HepG2 (cell line): ENCODE measurements at places on chromosomes 7 and 10.

GRCh38 chr10:58241346-58241745, 26.3 kb downstream of the IPMK start:
- DNase-seq = no peak

GRCh38 chr10:43188702-43189101, 50.5 kb downstream of the CSGALNACT2 start:
- no peak for DNase-seq

GRCh38 chr10:86601956-86602602, 52.3 kb upstream of the OPN4 start:
- peak; percentile 63 for DNase-seq

DNA sequence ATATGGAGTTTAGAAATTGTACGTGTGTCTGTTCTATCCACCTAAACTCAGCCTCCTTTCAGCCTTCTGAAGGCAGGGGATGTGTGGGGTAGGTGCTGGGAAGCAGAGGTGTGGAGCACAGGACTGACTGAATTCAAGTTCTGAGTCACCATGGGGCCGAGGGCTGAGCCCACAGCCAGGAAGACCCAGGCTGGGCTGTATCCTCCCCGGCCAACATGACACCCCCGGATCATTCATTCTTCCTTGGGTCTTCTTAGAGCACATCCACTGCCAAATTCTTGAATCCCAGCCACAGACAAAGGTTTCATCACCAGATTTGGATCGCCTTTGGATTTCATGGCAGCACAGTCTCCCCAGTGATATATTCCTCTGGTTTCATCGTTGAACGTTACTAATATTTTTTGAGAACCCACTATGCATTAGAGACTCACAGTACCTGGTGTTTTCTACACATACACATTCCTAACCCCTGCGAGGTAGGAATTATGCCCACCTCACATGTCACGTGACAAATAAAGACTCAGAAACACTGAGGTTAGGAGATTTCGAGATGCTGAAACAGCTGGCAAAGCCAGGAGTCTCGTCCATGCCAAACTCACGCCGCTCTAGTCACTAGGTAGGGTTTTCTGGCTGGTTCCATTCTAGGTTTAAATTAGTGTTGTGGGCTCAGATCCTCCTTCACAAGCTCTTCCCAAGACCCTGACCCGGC, 26.9 kb downstream of the CCDC3 start:
- DNase-seq = no peak

DNA sequence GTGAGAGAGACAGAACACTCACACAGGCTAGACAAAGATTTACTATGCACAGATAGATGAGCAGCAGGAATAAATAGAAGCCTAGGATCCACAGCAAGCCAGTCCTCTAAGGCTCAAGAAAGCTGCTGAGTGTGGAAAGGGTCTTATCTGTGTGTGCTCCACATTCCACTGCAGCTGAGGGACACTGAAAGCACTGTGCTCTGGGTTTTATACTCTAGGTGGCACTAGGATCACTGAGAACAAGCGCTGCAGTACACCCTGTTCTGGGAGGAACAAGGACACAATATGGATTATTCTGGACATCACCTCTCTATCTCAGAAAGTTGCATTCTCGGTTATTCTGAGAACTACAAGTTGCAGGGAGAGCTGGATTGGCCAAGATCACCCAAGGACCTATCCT, 4.9 kb upstream of the KLHL7 start:
- peak; percentile 28 for DNase-seq

GRCh38 chr7:71974611-71975010, 437.5 kb downstream of the CALN1 start:
- no peak for DNase-seq

DNA sequence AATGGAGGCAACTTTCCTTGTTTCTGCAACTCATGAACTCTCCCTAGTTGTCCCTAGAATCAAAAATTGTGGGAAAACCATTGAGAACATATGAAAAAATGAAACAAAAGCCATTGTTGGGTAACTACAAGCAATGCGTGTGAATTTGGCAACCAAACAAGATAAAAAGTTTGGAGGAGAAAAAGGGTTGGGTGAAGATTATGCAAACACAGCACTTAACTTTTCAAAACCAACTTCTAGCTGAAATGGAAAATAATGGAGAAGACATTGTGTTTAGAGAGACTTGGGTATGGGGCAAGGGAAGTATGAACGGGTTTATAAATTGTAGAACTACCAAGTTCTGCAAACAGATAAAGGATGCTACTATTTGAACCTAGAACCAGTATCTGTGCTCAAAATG, 89.0 kb upstream of the SVIL start:
- DNase-seq = no peak

DNA sequence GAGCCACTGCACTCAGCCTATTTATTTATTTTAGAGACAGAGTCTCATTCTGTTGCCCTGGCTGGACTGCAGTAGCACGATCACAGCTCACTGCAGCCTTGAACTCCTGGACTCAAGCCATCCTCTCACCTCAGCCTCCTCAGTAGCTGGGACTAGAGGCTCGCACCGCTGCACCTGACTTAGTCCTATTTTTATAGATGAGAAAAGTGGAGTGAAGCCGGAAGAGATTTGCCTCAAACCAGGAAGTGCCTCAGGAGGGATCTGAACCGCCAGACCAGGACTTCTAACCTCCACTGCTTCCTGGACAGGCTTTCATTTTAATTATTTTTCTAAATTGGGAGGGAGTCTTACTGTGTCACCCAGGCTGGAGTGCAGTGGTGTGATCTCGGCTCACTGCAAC, 17.5 kb upstream of the CLIP2 start:
- DNase-seq = no peak

- DNase-seq = no peak
Observed at GRCh38 chr10:3173171-3173878, 743 bp upstream of the PITRM1 start.

- no peak for DNase-seq
Observed at GRCh38 chr7:14936554-14936953, 34.0 kb upstream of the DGKB start.

GRCh38 chr7:916291-916941, 38.1 kb downstream of the ADAP1 start:
- DNase-seq = no peak

DNA sequence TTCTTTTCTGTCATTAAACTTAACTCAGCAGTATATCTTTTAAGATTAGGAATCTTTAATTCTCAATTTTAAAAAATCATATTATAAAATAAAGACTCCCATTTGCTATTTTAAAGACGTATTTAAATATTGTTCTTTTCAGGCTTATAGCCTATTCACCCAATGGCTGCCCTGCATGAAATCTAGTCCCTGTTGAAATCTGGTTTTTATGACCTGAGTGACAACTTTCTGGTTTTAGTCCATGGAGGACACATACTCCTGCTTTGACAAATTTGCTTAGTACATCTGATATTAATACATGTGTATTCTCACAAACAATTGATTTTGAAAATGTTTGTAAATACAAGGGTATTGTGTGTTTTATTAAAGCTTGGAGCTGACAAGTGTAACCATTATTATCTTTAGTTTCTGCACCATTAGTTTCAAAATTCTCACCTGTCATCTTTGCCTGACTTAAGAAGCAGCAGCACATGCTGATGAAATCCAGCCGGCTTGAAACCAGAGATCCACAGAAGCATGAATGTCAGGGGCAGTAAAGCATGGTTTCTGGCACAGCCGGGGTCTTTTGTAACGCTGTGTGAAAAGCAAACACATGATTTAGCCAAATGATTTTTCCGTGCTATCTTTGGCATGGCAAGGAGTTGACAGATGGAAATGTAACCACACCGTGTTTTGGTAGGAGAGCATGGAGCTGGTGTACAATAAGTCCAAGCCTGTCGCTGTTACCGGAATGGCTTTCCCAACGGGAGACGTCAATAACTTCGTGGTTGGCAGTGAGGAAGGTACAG, 262.8 kb downstream of the DYNC1I1 start:
- no peak for DNase-seq

GRCh38 chr7:36283711-36284130, 105.9 kb upstream of the ANLN start:
- no peak for DNase-seq

- DNase-seq = no peak
Observed at GRCh38 chr10:18527687-18528086, 123.7 kb downstream of the NSUN6 start.

DNA sequence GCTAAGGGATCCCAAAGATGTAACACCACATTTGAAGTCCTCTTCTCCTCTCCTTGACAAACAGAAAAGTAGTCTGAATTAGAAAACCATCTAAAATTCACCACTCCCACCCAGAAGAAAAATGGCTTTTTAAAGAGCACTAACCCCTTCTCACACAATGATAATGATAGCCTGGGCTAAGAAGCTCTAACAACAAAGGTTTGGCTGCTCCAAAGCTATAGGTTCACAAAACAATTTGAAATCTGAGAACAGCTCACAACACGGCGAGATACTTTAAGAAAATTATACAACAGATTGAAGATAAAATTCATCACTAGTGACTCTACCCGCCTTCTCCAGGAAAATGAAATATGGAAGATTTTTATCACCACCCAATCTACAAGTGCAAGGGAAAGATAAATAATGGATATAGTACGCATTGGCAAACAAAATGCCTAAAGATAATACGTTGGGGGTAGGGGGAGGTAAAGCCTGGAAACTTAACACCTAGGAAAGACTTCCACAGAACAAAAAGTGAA, 7.4 kb downstream of the ITGB1 start:
- no peak for DNase-seq

GRCh38 chr7:102064361-102065025, 222.2 kb upstream of the SH2B2 start:
- DNase-seq = no peak

DNA sequence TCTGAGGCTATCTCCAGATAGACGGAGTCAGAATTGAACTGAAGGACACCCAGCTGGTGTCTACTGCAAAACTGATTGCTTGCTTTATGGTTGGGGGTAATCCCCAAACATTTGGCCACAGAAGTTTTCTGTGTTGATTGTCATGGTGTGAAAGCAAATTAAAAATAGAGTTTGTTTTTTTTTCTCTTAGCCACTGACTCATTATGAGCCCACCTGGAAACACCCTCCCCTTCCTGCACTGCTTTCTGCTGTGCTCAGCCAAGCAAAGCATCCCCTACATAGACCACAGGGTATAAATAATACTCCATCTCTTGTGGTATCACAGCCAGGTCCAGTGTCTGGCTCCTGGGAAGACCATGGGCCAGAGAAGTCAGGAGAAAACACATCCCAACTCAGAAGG, 6.5 kb upstream of the VWC2 start:
- DNase-seq = no peak

- peak; percentile 40 for DNase-seq
Observed at GRCh38 chr10:80530251-80530650, 7.5 kb upstream of the SH2D4B start.

- DNase-seq = no peak
Observed at GRCh38 chr7:91201442-91202113, 62.7 kb upstream of the FZD1 start.

DNA sequence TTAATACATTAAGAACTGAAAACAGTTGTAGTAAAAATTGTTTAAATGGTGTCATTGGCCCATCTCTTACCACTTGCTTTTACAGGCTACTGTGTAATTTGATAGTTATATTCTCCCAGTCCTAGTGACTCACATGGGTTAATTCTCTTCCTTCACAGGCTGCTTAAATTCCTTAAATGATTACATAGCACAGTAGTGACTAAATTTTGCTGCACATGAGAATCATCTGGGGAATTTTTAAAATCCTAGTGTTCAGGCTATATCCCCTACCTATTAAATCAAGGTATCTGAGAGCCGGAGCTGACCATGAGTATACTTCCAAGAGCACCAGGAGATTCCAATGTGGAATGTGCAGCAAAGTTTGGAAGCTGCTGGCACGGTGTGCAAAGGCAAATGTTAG, 45.3 kb upstream of the ZNF800 start:
- DNase-seq = no peak

- no peak for DNase-seq
Observed at GRCh38 chr7:77550586-77550985, 13.5 kb downstream of the PTPN12 start.

- DNase-seq = no peak
Observed at GRCh38 chr10:79223091-79224048, 123.9 kb upstream of the PPIF start.

- DNase-seq = no peak
Observed at GRCh38 chr10:112622786-112623185, 175.8 kb downstream of the VTI1A start.

GRCh38 chr7:105489409-105489808, 32.7 kb downstream of the PUS7 start:
- DNase-seq = no peak

DNA sequence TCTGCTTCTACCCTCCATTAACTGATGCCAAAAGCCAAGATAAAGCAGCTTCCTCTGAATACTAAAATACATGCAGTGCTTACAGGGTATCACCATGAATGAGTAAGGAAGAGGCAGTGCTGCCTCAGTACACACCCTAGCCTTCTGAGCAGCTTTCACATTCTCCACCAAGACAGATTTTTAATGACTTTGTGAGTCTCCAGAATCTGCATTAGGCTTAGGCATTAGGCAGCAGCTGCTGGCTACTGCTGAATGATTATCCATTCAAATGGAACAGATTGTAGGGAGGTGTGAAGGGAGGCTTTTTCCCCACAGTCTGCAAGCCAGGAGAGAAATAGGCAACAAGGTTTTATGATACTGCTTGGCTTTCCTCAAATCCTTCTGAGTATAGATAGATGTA, 1226.7 kb upstream of the LRRN3 start:
- no peak for DNase-seq

DNA sequence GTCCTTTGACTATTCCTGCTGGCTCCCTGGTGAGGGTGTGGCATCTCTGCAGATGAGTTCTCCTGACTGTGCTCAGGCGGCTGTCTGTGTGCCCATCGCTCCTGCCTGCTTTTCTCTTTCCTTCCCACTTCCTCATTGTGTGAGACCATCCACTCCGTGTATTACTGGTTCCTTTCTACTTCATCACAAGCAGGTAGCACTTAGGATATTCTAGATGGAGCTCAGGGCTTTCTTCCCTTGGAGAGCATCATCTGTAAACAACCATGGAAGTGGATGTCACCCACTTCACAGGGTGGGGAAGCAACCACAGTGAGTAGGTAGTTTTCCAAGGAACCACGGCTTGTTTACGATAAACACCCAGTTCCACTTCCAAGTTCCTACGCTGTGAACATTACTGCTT, 15.7 kb downstream of the DNAJB6 start:
- DNase-seq = no peak

DNA sequence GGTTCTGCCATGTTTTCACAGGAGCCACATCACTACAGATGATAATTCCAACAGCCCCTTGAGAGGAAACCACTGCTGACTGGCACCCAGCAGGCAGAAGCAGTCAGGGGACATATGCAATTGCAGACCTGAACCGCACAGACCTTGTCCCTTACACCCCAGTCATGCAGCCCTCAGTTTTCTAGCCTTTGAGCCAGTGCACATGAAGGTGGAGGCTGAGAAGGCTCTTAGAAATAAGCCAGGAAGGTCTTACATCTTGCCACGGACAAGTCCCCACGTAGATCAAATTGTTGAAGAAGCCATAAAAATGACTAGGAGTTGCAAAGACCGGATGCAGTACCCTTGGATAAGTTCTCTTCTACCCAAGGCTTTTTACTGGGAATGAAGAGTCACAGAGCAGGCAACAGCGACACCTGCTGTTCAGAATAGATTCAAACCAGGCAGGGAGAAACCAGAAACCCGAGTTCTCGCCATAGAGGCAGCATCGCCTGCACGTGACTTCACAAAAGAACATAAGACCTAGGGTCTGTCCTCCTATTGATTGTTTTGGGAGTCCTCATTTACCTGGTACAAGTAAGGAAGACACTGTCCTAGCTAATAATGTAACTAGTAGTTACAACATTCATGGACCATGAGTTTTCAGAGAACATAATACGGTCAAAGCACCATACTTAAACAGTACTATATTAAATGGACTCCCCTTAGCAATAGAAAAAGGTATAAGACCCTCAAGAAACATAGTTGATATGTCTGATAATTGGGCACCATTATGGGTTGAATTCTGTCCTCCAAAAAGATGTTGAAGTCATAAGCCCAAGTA, 11.1 kb downstream of the STEAP1B start:
- DNase-seq = peak; percentile 60

GRCh38 chr10:103473261-103473671, 5.8 kb downstream of the CALHM3 start:
- no peak for DNase-seq
